ENCODE measurements at places on chromosomes 7 and 10.

- no peak for DNase-seq
These were observed 87.3 kb upstream of the CSTF2T start for GRCh38 chr10:51786684-51787035.

- DNase-seq = no peak
These were observed 44.2 kb downstream of the JMJD1C start for GRCh38 chr10:63421591-63421990.

- DNase-seq = no peak
These were observed 90.5 kb upstream of the GSDME start for GRCh38 chr7:24847754-24848153.

- no peak for DNase-seq
These were observed 56.2 kb upstream of the OPN4 start for GRCh38 chr10:86598151-86598550.

GRCh38 chr7:72023926-72024325 lies 388.2 kb downstream of the CALN1 start:
- no peak for DNase-seq
